Stimulated activated CD4-positive, alpha-beta T cell treated with anti-CD3 and anti-CD28 coated beads, Interleukin-12 subunit alpha, Interleukin-12 subunit beta, amount 100 ng/mL, for 4 hours (primary cell): ENCODE measurements at places on chromosomes 13 and 19.

DNA sequence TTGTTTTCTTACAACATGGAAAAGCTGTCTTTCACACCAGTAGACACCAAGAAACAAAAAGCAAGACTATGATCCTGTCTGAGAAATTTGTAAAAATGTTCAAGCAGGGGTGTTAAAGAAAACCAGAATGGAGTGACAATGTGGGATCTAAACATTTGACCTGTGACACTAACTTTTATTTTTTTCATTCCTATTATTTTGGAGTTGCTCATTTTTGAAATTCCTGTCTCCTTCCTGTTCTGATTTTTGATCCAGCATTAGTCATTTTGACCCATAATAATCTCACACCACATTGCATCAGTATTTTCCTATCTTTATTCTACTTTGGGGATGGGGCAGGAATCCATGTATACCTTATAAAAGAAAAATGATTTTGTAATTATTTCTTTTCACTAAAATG, 164.2 kb downstream of the DLEU7 start:
- DNase-seq: no peak

GRCh38 chr13:23619068-23619855, 49.0 kb downstream of the TNFRSF19 start:
- DNase-seq: no peak

DNA sequence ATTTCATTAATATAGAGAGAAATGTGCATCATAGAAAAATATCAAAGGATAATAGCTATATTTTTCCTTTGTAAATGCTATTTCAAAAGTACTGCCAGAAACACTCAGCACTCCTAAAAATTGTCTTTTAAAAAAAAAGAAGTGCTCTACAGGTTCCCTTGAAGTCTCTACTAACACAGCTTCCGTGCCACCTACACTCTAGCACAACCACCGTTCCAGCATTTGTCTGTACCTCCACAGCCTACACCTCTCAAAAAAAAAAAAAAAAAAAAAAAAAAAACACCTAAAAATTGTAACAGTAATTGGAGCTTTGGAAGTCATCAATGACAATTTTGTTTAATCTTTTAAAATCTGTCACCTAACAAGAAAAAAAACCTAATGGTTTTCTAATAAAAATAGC, 485.6 kb downstream of the MYO16 start:
- DNase-seq: no peak

GRCh38 chr13:65530688-65531087, 1699.4 kb downstream of the PCDH9 start:
- DNase-seq: no peak

GRCh38 chr19:23772675-23773063, 14.0 kb upstream of the ZNF681 start:
- DNase-seq: no peak

- DNase-seq: no peak
Observed at GRCh38 chr13:90675129-90675528, 672.4 kb upstream of the MIR17HG start.

GRCh38 chr13:105602956-105603670, 932.3 kb downstream of the EFNB2 start:
- no peak for DNase-seq

GRCh38 chr13:50285283-50285682, 270.0 kb downstream of the KCNRG start:
- no peak for DNase-seq

GRCh38 chr13:27446986-27447583, 3.3 kb downstream of the MTIF3 start:
- no peak for DNase-seq

DNA sequence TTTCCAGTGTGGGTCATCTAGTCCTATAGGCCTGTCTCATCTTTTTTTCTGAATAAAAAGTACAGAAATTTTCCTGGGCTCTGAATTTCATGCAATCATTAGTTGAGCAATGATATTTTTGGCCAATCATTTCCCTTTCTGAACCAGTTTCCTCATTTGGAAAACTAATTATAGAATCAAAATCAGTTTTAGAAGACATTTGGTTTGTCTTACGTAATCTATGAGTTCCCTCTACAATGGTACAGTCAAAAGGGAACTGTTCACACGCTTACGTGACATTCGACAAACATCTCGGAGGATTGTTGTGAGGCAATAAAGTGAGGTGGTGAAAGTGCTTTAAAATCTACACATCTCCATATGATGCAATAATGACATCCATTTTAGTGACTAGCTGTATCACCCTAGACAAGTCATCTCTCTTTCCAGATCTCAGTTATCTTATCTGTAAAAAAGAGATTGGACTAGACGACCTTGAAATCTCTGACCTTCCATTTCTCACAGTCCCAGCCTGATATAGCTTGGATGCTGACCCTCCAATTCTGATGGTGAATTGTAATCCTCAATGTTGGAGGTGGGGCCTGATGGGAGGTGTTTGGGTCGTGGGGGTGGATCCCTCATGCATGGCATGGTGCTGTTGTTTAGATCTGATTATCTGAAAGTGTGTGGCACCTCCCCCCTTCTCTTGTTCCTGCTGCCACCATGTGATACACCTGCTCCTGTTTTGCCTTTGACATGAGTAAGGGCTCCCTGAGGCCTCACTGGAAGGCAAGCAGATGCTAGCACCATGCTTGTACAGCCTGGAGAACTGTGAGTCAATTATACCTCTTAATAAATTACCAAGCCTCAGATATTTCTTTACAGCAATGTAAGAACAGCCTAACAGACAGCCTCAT, 26.7 kb downstream of the FLT1 start:
- DNase-seq: no peak

DNA sequence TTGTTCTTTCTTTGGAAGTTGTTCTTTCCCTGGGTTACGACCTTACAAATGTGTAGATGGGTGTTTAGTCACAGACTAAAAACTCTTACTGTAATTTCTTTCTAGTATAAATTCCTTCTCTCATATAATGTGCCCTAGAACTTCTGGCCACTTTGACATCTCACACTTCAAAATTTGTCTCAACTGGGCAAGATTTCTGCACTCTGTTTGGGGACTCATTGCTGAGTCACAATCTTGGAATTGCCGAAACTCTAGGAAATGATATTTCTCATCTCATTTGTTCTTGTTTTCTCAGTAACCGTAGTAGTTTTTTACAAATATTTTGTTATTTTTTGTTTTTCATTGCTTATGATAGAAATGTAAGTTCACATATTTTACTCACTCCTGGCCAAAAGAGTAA, 2523.2 kb upstream of the PCDH20 start:
- DNase-seq: no peak

GRCh38 chr13:71412231-71412630, 454.8 kb downstream of the DACH1 start:
- DNase-seq: no peak

DNA sequence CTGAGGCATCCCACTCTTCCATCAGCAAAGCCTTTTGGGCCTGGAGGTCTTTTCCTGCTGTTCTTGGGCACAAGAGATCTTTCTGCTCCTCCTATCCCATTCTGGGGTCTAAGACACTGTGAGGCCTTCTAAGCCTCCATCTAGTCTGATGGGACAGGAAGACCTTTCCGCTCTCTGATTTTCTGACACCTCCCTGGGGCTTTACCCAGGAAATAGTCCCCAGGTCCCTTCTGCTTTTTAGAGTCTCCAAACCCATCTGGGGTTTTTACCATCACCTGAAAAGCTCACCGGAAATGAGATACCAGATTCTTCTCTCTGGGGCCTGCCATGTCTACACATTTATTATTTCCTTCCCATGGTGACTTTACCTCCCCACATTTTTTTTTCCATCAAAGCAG, 21.1 kb downstream of the CLEC17A start:
- DNase-seq: no peak

DNA sequence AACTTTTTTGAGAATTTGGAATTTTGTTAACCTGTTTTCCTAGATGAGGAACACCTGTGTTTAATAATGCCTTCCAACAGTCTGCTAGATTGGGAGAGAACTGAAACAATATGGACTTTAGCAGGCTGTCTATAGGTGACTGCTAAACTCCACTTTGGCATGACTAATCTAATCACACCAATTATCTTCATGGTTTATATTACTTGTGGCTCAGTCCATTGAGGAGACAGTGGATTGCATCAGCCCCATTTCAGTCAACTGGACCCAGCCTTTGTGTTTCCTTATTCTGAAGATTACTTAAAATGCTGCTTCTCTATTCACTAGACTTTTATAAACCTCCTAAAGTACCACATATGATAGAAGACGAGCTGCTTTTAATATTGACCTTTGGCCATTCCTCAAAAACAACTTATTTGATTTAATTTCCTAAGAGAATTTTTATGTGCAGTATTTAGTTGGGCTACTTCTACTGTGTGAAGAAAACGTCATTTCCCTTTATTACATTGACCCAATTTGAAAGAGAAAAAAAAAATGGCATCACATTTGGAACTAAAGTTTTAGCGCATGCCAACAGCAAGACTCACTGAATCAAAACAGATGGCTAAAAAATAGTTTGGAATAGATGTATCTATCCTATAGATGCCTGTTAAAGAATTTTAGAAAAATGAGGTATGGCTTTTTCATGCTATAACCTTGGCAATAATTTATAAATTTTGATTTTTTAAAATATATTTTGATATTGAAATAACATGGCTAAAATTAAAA, 295.8 kb downstream of the NDFIP2 start:
- DNase-seq: no peak

GRCh38 chr19:15108845-15109767, 1.9 kb downstream of the SYDE1 start:
- no peak for DNase-seq

GRCh38 chr19:2049741-2050348, 1.2 kb downstream of the MKNK2 start:
- DNase-seq: peak; percentile 55

GRCh38 chr19:2150794-2151338, 500 bp downstream of the AP3D1 start:
- no peak for DNase-seq

- no peak for DNase-seq
Observed at GRCh38 chr13:98564204-98564603, 12.7 kb downstream of the STK24 start.

DNA sequence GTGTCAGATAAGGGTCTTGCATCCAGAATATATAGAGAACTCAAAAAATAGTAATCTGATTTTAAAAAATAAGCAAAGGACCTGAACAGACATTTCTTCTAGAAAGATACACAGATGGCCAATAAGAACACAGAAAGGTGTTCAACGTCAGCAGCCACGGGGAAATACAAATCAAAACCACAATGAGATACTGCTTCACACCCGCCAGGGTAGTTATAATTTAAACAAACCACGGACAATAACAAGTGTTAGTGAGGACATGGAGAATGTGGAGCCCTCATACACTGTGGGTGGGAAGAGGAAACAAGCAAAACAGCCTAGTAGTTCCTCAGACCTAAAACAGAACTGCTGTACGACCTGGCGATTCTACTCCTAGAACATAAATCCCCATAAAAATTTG, 26.7 kb upstream of the NAPA start:
- no peak for DNase-seq

DNA sequence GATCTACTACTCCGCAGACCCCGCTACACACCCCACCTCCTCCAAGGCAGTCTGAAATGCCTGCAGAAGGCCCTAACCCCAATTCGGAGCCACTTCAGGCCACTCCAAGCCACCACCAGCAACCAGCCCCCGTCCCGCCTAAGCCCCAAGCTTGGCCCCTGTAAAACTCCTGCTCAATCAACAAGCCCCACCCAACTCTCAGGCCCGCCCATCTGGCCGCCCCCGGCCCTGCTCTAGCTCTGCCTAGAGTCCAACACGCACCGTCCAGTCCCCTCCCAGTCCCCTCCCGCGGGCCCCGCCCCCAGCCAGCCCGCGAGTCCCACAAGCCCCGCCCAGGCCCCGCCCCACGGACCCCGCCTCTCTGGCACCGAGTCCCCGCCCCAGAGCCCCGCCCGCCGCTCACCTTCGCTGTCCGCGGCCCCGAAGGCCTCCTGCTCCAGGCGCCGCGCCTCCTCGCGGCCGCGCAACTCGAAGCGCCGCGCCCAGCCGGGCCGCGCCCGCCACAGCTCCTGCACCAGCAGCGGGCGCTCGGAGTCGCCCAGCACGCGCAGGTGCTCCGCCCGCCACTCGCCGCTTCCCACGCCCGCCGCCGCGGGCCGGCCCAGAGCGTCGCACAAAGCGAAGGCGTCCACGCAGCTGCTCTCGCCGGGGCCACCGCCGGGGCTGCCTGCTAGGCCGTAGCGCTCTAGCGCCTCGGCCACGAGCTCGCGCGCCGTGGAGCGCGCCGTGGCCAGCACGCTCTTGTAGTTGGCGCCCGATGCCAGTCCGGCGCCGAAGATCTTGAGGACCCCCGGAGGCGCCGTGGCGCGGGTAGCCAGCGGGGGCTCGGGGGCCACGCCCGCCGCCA, 1.6 kb downstream of the RASIP1 start:
- peak; percentile 96 for DNase-seq

- DNase-seq: no peak
Observed at GRCh38 chr13:47484548-47484947, 516.5 kb downstream of the SUCLA2 start.

DNA sequence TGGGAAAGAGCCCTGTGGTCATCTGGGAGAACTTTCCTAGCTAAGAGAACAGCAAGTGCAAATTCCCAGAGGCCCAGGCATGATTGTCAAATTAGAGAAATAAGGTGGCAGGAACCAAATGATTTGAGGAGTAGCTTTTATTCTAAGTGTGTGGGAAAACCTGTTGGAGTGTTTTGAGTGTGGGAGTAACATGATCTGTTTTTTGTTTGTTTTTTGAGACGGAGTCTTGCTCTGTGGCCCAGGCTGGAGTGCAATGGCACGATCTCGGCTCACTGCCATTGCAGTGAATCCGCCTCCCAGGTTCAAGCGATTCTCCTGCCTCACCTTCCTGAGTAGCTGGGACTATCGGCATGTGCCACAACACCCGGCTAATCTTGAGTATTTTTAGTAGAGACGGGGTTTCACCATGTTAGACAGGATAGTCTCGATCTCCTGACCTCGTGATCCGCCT, 2.4 kb downstream of the SAE1 start:
- no peak for DNase-seq
